ENCODE measurements at places on chromosomes 11 and 22. TPM values are rescaled to one million over a fixed set of nuclear protein-coding genes. Genes with fewer than 3 reads are reported as not detected.

- H3K36me3 ChIP-seq, result no peaks in the 10 kb centered on the region
- no peak overlapping the region for H3K4me3 ChIP-seq
- H3K27me3 ChIP-seq, result no peaks in the 10 kb centered on the region
These were observed 42.4 kb downstream of the TTC28 start for GRCh38 chr22:28637225-28637624.

- H3K4me1 ChIP-seq, result no peaks in the 10 kb centered on the region
- DNase-seq, result no peak
- H3K27me3 ChIP-seq, result no peaks in the 10 kb centered on the region
- H3K36me3 ChIP-seq, result no peaks in the 10 kb centered on the region
- H3K27ac ChIP-seq, result no peak overlapping the region
- H3K4me3 ChIP-seq, result no peak overlapping the region
These were observed 49.0 kb upstream of the TTC12 start for GRCh38 chr11:113265362-113265761.

- no peaks in the 10 kb centered on the region for H3K4me1 ChIP-seq
- no peak overlapping the region for H3K27ac ChIP-seq
- no peaks in the 10 kb centered on the region for H3K36me3 ChIP-seq
These were observed 92.8 kb upstream of the TEAD1 start for GRCh38 chr11:12581416-12581815.

- H3K27me3 ChIP-seq, result no peaks in the 10 kb centered on the region
- no peaks in the 10 kb centered on the region for H3K4me1 ChIP-seq
- no peak overlapping the region for H3K27ac ChIP-seq
- H3K36me3 ChIP-seq, result peaks cover 4% of the 10 kb centered on the region
These were observed 119.7 kb upstream of the BID start for GRCh38 chr22:17893900-17894535.

The ZBTB16 gene
- total RNA-seq, result 0.21 TPM

GRCh38 chr11:128879817-128880216 lies 11.3 kb upstream of the KCNJ5 start:
- peaks cover 21% of the 10 kb centered on the region for H3K27me3 ChIP-seq
- DNase-seq, result no peak
- H3K4me1 ChIP-seq, result no peaks in the 10 kb centered on the region
- H3K27ac ChIP-seq, result no peak overlapping the region
- H3K36me3 ChIP-seq, result no peaks in the 10 kb centered on the region
- H3K4me3 ChIP-seq, result no peak overlapping the region

DNA sequence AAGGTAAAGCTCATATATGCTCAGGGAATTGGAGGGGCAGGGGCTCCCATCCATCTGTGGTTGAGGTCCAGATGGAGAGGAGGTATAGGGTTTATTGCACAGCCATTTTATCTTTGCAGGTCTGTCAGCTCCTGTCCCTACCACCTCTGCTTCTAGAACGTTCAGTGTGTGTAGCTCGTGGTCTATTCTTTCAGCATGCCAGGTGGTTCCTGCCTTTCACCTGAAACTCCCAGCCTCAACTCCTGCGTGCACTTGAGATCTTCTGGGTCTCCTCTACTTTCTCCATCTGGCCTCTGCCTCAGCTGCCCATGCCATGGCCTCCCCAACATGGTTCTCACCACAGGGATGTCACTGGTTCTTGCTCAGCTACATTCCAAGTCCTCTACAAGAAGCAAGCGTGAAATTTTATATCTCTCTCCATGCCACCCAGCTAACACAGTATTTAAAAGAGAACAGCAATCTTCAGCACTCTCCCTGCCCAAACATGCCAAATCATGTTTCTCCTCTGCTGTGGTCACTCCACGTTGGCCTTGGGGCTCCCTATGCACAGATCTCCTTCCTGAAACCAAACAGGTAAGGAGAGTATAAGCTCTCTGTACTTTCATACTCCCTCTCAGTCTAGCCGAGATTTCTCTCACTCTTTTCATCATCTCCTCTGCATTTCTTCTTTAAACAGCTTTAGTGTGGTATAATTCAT lies 157.8 kb upstream of the TRPC6 start:
- H3K27me3 ChIP-seq, result no peaks in the 10 kb centered on the region
- no peak for DNase-seq
- H3K27ac ChIP-seq, result no peak overlapping the region
- H3K36me3 ChIP-seq, result no peaks in the 10 kb centered on the region
- no peak overlapping the region for H3K4me3 ChIP-seq
- no peaks in the 10 kb centered on the region for H3K4me1 ChIP-seq

- DNase-seq, result no peak
- no peak overlapping the region for H3K4me3 ChIP-seq
- H3K4me1 ChIP-seq, result no peaks in the 10 kb centered on the region
- no peak overlapping the region for H3K27ac ChIP-seq
- H3K27me3 ChIP-seq, result no peaks in the 10 kb centered on the region
These were observed 12.3 kb upstream of the ARAP1 start for GRCh38 chr11:72764503-72764902.

DNA sequence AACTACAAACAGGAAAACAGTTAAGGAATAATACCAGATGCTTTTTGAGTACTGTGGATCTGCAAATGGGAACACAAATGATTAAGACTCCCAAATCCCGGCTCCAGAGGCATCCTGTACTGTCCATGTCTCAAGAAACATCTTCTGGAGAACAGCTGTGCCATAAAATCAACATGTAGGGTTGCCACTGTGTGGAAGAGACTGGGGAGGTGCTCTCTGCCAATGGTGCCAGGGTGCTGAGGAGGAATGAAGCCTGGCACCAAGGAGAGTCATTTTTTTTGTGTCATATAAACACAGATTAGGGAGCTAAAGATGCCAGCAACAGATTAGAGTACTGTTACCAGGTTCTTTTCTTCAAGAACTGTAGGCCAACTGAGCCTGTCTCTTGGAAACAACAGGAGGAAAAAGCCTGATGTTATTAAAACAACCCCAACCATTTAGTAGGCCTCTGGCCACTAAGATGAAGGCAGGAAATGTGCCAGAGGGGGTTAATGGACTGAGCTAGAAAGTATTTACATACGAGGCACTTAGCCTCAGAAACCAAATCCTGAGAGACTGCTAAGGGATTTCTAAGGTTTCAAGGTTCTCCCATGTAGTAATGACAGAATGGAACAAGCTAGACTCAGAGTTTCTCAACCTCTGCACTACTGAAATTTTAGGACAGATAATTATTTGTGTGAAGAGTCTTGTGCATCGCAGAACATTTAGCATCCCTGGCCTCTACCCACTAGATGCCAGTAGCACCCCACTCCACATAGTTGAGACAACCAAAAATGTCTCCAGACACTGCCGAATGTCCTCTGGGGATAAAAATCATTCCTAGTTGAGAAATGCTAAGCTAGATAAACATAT lies 54.6 kb upstream of the CHRM4 start:
- no peaks in the 10 kb centered on the region for H3K4me1 ChIP-seq
- no peak overlapping the region for H3K27ac ChIP-seq
- no peak for DNase-seq
- no peak overlapping the region for H3K4me3 ChIP-seq
- no peaks in the 10 kb centered on the region for H3K27me3 ChIP-seq
- H3K36me3 ChIP-seq, result no peaks in the 10 kb centered on the region

GRCh38 chr11:76762867-76763572 lies 20.1 kb upstream of the TSKU start:
- no peaks in the 10 kb centered on the region for H3K27me3 ChIP-seq
- no peak for DNase-seq
- no peak overlapping the region for H3K27ac ChIP-seq
- no peaks in the 10 kb centered on the region for H3K4me1 ChIP-seq

GRCh38 chr22:48753381-48753730 lies 1074.3 kb downstream of the BRD1 start:
- no peaks in the 10 kb centered on the region for H3K27me3 ChIP-seq
- no peaks in the 10 kb centered on the region for H3K36me3 ChIP-seq
- DNase-seq, result no peak
- no peaks in the 10 kb centered on the region for H3K4me1 ChIP-seq
- no peak overlapping the region for H3K4me3 ChIP-seq

DNA sequence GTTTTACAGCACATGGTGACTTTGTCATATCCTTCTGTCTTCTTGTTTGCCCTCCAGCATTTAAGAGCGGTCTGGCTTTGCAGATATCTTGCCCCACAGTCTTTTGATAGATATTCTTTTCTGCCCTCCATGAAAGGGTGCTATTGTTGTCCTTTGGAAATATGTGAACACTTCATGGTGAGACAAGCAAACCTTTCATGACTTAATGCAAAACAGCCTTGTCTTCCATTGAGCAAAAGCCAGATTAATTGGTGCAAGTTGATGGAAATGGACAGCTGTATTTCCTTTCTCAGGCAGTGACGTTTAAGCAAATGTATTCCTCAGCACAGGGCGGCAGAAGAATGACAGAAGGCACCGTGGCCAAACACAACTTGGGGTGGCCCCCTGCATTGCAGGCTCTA lies 4.4 kb downstream of the DCPS start:
- no peaks in the 10 kb centered on the region for H3K36me3 ChIP-seq
- no peak overlapping the region for H3K4me3 ChIP-seq
- no peak overlapping the region for H3K27ac ChIP-seq
- DNase-seq, result no peak
- no peaks in the 10 kb centered on the region for H3K27me3 ChIP-seq
- H3K4me1 ChIP-seq, result peaks cover 6% of the 10 kb centered on the region

- H3K4me3 ChIP-seq, result no peak overlapping the region
- H3K27me3 ChIP-seq, result no peaks in the 10 kb centered on the region
- no peaks in the 10 kb centered on the region for H3K36me3 ChIP-seq
- DNase-seq, result no peak
These were observed 65.0 kb downstream of the SLC36A4 start for GRCh38 chr11:93132836-93133235.

DNA sequence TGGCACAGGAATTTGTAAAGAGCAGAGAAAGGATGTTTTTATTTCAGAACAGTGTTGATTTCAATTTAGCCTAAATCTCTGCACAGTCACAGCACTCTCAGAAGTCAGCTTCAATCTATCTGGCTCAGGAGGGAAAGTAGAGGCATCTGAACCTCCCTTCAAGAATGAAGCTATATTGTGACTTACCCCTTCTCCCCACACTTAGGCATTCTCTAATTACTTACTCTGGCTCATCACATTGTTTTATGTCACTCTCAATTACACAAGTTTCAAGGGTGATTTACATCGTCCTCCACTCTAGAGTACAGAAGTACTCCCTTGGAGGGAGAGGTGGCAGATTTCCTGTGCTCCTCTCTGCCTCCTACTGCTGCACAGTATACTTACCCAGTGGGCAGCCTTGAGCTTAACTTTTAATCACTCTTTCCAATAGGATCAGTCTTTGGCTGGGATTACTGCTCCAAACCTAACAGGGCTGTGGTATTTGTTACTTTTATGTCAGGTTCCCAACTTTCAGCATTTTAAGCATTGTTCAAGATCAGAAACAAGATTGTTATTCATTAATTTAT lies 211.4 kb downstream of the AASDHPPT start:
- no peak overlapping the region for H3K4me3 ChIP-seq
- H3K36me3 ChIP-seq, result no peaks in the 10 kb centered on the region
- no peaks in the 10 kb centered on the region for H3K4me1 ChIP-seq
- no peak overlapping the region for H3K27ac ChIP-seq

The OR8G5 gene
- not detected for total RNA-seq

The IFITM2 gene
- total RNA-seq, result 183 TPM

GRCh38 chr22:22060200-22061084 lies 77.9 kb upstream of the TOP3B start:
- no peaks in the 10 kb centered on the region for H3K36me3 ChIP-seq
- H3K4me3 ChIP-seq, result no peak overlapping the region
- no peaks in the 10 kb centered on the region for H3K4me1 ChIP-seq
- DNase-seq, result peak; percentile 24

- no peak overlapping the region for H3K27ac ChIP-seq
- DNase-seq, result no peak
- H3K4me3 ChIP-seq, result no peak overlapping the region
- H3K4me1 ChIP-seq, result no peaks in the 10 kb centered on the region
- H3K27me3 ChIP-seq, result no peaks in the 10 kb centered on the region
- no peaks in the 10 kb centered on the region for H3K36me3 ChIP-seq
These were observed 286.4 kb downstream of the CADM1 start for GRCh38 chr11:115217726-115218311.

The ZFP91 gene
- 80.4 TPM for total RNA-seq

The OR51B4 gene
- not detected for total RNA-seq

GRCh38 chr11:66800720-66801428 lies 42.4 kb upstream of the RCE1 start:
- no peaks in the 10 kb centered on the region for H3K4me1 ChIP-seq
- H3K27me3 ChIP-seq, result no peaks in the 10 kb centered on the region
- no peaks in the 10 kb centered on the region for H3K36me3 ChIP-seq
- H3K4me3 ChIP-seq, result no peak overlapping the region
- no peak for DNase-seq
- no peak overlapping the region for H3K27ac ChIP-seq

DNA sequence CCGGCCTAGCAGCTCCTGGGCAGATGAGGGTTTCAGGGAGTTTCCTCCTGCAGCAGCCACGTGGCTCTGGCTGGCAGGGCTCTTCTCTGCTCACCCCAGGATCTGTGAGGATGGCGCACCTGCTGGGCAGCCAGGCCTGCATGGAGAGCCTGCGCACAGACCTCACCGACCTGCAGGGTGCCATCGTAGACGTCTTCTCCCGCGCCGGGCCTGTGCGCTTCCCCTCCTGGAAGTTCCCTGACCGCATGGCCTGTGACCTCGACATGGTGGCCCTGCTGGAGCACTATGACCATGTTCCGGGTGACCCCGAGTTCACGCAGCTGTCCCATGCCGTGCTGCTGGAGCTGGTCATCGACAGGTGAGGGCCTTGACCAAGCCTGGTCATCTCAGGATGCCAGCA lies 9.1 kb downstream of the CCDC157 start:
- no peaks in the 10 kb centered on the region for H3K36me3 ChIP-seq
- H3K4me1 ChIP-seq, result no peaks in the 10 kb centered on the region
- no peak overlapping the region for H3K4me3 ChIP-seq
- no peak overlapping the region for H3K27ac ChIP-seq

The HTR3B gene
- total RNA-seq, result not detected

DNA sequence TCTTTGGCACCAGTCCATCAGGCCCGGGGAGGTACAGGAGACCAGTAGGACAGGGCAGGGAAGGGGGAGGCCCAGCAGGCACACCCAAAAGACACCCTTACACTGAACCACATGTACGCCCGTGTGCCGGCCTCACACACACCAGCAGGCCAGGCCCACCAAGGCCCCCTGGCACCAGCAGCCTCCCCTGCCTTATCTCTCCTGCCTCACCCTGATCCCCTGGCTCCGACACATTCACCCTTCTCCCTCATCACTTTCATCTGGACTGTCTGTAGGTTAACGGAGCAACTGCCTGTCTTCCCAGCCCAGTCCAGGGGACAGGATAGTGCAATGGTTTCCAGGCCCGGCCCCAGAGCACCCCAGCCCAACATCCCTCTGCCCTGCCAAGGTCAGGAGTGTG lies 4.9 kb downstream of the CDKN1C start:
- no peak for DNase-seq
- no peak overlapping the region for H3K27ac ChIP-seq
- no peaks in the 10 kb centered on the region for H3K27me3 ChIP-seq
